ENCODE measurements at places on chromosomes 16 and 17.
A peak's percentile ranks its signal among the peaks of the same experiment; 100 is the strongest.

DNA sequence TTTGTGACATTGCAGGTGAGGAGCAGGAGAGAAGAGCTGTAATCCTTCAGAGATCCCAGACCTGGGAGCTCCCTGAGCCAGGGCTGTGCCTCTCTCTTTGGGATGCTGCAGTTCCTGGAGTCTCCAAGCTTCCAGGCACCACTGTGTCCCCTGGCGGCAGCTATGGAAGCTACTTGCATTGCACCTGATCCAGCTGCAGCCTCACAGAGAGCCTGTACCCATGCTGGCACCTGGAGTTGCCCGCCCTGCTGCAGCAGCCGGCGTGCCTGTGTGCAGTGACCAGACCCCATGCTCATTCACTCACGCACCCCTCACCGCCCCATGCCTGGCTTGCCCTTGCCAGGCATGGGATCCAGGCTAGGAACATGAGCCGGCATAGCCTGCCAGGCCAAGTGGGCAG, 51.8 kb upstream of the MED9 start:
- DNase-seq: no peak

DNA sequence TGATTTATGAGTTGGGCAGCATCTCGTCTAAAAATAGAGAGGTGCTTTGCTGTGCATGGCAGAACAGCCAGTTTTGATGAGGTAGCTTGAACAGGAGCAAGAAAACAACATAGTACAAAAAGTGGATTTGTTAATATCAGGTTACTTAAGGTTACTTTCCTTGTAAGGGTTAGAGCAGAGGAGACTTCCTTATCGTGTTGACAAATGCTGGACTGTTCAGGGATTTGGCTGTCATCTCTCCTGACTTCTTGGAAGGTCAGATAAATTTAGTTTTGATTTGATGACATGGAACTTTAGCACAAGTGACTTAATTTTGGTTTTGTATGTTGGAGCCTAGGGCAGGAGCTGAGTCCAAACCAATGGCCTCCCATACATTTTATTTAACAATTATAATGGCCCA, 163.9 kb upstream of the ELAC2 start:
- DNase-seq: no peak

DNA sequence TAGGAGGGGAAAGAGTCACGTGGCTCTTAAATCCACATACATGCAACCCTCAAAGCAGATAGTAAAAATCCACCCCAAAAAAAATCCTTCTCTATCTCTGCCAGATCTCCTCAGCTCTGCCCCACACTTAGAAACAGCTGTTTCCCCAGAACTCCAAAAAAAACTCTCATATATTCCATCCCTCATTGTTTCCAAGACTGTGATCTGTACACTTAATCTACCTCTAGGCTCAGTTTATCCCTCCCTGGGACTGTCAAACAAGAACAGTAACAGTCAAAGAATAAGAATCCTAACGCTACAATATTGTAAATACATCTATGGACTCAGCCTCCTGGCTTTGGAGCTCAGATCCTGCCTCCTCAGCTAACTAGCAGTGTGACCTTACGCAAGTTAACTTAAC, 11.6 kb downstream of the CUEDC1 start:
- no peak for DNase-seq

DNA sequence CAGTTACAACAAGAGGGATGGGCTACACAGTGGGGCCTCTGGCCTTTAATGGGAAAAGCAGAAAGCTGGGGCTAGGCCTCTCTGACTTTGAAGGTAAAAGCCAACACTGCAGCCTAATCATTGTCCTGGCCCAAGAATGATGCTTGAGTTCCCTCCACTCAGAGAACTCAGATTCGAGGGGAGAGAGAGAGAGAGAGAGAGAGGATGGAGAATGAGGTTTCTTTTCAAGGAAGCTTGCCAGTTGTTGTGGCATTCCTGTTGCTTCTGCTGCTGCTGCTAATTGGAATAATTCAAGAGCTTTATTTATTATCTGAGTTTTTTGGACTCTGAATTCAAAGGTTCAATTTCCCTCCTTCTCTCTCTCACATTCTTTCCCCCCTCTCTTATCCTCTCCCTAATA, 144.6 kb upstream of the IRX6 start:
- no peak for DNase-seq

GRCh38 chr17:42407289-42407836, 15.7 kb downstream of the CAVIN1 start:
- peak; percentile 89 for DNase-seq

DNA sequence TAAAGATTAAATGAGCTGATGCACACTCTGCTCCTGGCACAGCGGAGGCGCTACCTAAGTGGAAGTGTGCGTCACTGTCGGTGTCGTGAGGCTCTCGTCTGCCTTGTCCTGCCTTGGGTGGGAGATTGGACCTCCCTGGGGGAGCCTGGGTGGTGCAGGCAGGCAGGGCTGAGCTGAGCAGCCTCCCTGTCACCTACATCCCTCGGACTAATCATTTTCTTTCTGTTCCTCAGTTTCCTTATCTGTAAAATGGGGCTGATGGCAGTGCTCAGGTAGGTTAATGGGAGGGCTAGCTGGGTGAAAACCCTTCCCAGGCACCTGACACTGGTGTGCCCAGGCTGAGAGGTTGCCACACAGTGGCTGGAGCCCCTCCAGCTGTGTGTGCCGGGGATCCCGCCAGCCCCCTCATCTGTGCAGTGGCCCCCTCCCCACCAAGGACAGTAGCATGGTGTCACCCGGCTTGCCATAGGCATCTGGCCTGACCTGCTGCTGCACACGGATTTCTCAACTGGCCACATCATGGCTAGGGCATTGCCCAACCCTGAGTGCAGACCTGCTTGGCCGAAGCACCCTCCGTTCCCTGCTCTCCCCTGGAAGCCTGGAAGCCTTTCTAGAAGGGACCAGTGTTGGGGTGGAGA, 4.3 kb downstream of the ADCY7 start:
- no peak for DNase-seq

DNA sequence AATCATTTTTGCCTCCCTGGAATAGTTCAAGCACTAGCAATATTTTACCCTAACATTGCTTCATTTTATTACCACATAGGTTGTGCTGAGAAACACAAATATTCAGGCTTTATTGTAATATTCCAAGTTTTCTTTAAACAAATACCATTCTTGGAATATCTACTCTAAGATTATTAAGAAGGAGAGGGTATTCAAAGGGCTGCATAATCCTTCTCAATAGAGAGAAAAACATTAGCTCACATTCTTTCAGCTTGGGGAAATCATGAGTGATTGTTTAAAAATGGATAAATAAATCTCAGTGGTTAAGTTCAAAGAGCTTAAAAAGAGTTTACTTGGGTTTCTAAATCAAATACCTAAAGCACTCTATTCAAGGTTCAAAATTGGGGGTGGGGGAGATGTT, 111.9 kb upstream of the CORO6 start:
- DNase-seq: no peak

GRCh38 chr17:181245-182049, at the start of gene DOC2B:
DOC2B (minus strand) TSS chr17:181650; CDS start chr17:181479, 171 bp downstream.
- no peak for DNase-seq

GRCh38 chr17:75698659-75699058, 22.6 kb upstream of the ITGB4 start:
- DNase-seq: no peak

GRCh38 chr17:80950466-80951120, 41.0 kb upstream of the CHMP6 start:
- no peak for DNase-seq

DNA sequence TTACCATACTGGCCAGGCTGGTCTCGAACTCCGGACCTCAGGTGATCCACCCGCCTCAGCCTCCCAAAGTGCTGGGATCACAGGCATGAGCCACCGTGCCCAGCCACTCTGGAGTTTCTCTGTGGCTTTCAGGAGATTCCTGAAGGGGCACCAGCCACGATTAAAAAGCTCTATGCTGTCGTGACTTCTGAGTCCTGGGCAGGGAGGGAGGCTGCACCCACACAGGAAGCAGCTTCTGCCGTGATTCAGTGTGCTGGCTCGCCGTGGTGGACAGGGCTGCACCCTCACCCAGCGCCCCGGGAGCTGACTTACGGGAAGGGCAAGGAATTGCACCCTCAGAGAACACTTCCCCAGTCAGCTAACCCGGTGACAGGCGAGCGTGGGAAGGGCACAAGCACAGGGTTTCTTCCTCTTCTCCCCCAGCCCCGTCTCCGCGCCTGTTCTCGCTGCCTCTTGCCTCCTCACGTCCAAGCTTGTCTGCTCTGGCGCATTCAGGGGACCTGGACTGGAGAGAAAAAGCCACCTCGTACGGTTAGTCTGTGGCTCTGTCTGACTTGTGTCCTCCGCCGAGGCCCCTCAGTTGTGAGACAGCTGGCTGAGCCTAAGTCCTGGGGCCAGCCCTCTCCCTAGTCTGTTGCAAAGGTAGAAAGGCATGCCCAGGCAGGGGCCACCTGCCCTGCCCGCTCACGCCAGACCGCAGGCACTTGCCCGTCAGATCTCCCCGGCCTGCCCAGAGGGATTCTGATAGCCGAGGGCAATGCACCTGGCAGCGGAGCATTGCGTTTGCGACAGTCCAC, 145.0 kb downstream of the SEC14L1 start:
- no peak for DNase-seq

DNA sequence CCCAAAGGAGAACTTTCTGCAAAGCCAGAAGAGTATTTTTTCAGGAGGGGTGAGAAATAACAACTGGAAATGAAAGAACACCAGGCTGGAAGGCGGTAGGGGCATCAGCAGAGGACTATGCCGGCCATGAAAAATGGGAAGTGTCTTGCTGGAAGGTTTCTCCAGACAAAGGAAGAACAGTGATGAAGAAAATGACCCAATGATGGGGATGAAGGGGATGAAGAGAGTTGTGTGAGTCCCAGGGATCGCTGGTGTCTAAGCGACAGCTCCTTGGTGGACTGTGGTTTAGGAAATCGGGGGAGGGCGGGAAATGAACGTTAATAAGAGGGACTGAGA, 623 bp downstream of the TTLL6 start:
- DNase-seq: no peak
